Activated CD4-positive, alpha-beta memory T cell treated with anti-CD3 and anti-CD28 coated beads for 36 hours (primary cell): ENCODE measurements at places on chromosomes 7 and 10. TPM values are rescaled to one million over a fixed set of nuclear protein-coding genes. Genes with fewer than 3 reads are reported as not detected.
A peak's percentile ranks its signal among the peaks of the same experiment; 100 is the strongest.

DNA sequence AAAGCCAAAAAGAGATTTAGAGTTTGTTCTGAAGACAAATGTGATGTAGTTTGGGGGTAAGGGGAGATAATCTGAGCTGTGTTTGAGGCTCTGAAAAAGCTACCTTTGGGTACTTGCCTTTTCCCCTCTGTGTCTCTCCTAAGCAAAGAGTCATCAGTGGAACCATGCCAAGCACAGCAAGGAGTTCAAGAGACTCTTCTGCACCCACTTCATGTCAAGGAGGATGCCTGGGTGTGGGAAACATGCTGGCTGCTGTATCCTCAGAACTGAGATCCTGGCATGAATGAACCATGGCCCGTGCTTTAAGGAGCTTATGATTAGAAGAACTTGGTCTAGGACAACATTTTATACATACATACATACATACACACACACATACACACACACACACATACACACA is 142.9 kb downstream of the NOC3L start:
- no peak overlapping the region for H3K4me3 ChIP-seq
- no peak for DNase-seq
- no peaks in the 10 kb centered on the region for H3K4me1 ChIP-seq
- no peaks in the 10 kb centered on the region for H3K36me3 ChIP-seq
- H3K27me3 ChIP-seq, result peaks cover 1% of the 10 kb centered on the region

GRCh38 chr7:1916601-1916970 is 246.5 kb downstream of the ELFN1 start:
- H3K36me3 ChIP-seq, result no peaks in the 10 kb centered on the region
- H3K4me3 ChIP-seq, result no peak overlapping the region
- DNase-seq, result no peak
- H3K4me1 ChIP-seq, result peaks cover 21% of the 10 kb centered on the region
- no peak overlapping the region for H3K27ac ChIP-seq

SUN3 gene
- not detected for total RNA-seq

PLPP4 gene
- total RNA-seq, result not detected

DNA sequence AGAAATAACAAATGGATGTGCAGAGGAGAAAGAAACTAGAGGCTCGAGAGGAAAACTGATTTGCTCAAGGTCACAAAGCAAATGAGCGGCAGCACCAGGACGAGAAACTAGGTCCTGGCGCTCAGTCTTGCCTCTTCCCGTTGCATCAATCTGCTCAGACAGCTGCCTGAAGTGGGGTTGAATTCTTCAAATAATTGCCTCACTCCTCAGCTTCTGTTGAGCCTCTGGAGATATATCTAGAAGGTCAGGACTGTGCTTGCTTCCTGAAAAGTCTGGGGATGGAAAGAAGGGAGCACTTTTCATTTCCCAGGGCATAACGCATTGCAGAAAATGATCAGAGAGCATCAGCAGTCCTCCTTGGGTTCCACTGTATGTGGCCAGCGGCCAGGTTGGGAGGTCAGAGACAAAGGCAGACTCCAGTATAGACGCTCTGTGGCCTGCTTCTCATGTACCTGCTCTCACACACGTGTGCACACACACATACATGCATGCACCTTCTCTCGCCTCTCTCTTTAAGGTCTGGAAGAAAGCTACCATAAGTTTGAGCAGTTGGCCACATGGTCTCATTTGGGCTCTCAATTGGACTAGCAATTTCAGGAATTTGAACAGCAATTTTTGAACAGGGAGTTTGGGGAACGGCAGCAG is 83.7 kb upstream of the DUSP5 start:
- H3K27me3 ChIP-seq, result no peaks in the 10 kb centered on the region
- H3K36me3 ChIP-seq, result no peaks in the 10 kb centered on the region
- peaks cover 86% of the 10 kb centered on the region for H3K4me1 ChIP-seq
- H3K27ac ChIP-seq, result peak overlapping the region; percentile 91
- no peak for DNase-seq

ERVW-1 gene
- total RNA-seq, result not detected

ACTR3C gene
- total RNA-seq, result 8.0 TPM

- no peak overlapping the region for H3K4me3 ChIP-seq
- DNase-seq, result no peak
- H3K4me1 ChIP-seq, result no peaks in the 10 kb centered on the region
- peaks cover 5% of the 10 kb centered on the region for H3K36me3 ChIP-seq
Measured at GRCh38 chr7:75624134-75624832, 114.5 kb downstream of the HIP1 start.

CRHR2 gene
- not detected for total RNA-seq

EVX1 gene
- not detected for total RNA-seq

DNA sequence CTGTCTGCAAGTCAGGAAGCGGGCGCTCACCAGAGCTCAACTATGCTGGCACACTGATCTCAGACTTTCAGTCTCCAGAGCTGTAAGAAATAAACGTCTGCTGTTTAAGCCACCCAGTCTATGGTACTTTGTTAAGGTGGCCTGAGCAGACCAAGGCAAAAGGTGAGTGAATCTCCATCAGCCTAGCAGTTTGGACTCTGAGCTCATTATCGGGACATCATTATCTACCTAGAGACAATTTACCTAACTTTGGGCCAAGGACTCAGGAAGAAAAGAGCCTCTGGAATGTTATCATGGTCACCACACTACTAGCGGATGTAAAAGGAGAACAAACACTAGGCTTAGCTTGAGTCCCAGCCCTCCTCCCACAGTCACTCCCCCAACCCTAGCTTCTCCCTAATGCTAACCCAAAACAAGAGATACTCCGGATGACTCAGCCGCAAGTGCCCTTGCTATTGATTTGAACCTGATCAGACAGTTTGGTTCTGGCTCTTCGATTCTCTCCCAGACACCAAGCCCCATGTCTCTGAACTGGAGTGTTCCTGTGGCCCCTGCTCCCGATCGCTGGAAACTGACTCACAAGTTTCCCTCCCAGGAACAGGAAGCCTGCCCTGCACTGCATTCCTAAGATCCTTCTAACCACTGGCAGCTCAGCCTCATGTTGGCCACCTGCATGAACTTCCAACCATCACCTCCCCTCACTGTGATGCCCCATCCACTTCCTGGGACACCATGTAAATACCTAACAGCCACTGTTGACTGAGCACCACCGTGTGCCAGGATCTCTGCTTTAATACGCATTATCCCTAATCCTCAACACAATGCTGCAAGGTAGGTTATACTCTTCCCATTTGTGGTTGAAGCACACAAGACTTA is 34.5 kb downstream of the CREB3L2 start:
- DNase-seq, result no peak
- peaks cover 14% of the 10 kb centered on the region for H3K4me1 ChIP-seq
- no peak overlapping the region for H3K4me3 ChIP-seq
- peaks cover 4% of the 10 kb centered on the region for H3K36me3 ChIP-seq
- H3K27me3 ChIP-seq, result no peaks in the 10 kb centered on the region

DNA sequence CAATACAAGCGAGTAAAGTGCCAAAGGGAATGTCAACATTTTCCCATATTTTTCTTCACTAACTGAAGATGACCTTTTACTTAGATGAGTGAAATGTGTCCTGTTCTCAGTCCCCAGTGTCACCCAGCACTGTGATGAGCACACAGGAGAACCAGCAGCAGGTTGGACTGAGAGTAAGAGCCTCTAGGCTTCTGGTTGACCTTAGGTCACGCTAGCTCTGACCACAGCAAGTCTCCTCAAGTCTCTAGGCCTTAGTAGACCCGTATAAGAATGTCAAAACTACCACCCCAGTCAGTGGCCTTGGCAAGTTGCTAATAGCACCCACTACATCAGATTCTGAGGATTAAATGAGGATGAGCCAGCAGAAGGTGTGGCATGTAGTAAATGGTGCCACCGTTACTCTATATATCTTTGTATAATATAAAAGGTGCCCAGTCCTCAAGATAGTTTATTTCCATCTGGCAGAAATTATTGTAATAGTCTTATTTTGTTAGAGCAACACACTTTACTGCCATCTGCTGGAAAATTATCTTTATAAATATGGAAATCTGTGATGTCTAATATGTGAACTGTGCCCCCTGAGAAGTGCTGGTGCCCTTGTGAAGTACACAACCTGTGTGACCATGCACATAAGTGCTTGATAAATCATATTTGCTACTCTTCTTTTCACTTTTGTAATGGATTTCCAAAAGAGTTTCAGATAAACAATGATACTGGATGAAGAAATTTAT is 75.7 kb downstream of the SPAG6 start:
- no peak overlapping the region for H3K27ac ChIP-seq
- DNase-seq, result no peak

DNA sequence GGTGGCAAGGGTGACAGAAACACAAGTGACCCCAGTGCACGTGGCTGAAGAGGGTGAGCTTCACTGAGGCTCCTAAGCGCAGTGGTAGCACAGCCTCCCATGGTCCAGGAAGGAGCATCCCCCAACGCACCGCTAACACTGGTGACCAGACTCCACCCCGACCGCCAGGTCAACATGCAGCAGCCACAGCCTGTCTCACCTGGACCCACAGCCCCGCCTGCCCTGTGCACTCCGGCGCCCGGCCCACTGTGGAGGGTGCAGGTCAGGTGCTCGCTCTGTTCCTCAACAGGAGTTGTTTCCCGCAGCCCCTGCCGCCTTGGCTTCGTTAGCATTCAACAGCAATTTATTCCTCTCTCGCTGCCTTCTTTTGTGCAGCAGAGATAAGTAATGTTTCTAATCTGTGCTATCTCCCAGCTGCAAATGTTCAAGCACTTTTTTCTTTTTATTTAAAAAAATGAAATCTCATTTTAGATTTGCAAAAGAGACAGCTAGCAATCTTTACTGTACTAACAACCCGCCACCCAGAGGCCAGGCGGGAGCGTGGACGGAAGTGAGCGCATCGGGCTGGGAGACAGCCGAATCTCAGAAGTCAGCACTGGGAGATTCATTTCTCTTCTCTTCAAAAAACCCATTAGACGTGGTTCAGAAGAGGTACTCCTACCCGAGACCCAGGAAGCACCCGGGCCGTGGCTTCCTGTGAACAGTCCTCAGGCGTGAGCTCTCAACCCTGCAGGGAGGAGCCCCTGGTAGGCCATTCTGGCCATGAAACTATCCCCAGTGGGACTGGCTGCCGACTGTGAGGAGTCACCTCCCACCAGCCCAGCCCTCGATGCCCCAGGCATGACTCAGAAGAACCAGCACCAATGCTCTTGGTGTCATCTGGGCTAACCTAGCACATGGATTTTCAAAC is 133.4 kb downstream of the MAD1L1 start:
- H3K27ac ChIP-seq, result no peak overlapping the region
- H3K27me3 ChIP-seq, result no peaks in the 10 kb centered on the region
- no peak overlapping the region for H3K4me3 ChIP-seq

- DNase-seq, result no peak
- H3K27me3 ChIP-seq, result peaks cover 28% of the 10 kb centered on the region
- H3K4me1 ChIP-seq, result no peaks in the 10 kb centered on the region
- no peak overlapping the region for H3K27ac ChIP-seq
- no peak overlapping the region for H3K4me3 ChIP-seq
Measured at GRCh38 chr7:121081327-121081936, 92.9 kb downstream of the CPED1 start.

DNA sequence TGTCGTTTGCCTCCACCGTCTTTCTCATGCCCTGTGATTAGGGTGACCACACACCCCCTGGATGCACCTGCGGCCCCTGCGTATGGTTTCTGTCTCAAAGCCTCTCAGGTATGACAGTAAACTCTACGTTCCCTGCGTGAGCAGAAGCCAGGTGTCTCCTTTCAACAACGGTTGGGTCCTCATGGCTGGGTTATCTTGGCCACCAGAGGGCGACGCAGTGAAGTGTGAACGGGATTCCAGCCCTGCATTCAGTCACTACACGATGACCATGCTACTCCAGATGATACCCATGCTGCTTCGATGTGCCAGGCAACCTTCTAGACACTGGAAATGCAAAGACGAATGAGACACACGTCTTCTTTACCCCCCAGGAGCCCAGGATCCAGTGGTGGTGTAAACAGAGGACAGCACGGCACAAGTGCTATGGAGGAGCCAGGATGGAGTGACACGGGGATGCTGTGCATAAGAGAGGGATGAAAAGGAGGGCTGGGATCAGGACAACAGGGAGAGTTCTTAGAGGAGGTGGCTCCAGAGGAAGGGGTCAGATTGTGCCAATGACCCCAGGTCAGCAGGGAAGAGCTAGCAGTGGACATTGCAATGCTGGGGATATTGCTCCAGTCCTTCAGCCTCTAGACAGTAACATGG is 228.1 kb upstream of the PFKP start:
- H3K27ac ChIP-seq, result no peak overlapping the region
- H3K36me3 ChIP-seq, result no peaks in the 10 kb centered on the region
- peak; percentile 47 for DNase-seq
- H3K27me3 ChIP-seq, result peaks cover 22% of the 10 kb centered on the region
- no peak overlapping the region for H3K4me3 ChIP-seq

ASB10 gene
- total RNA-seq, result not detected

FOXI2 gene
- not detected for total RNA-seq

DNA sequence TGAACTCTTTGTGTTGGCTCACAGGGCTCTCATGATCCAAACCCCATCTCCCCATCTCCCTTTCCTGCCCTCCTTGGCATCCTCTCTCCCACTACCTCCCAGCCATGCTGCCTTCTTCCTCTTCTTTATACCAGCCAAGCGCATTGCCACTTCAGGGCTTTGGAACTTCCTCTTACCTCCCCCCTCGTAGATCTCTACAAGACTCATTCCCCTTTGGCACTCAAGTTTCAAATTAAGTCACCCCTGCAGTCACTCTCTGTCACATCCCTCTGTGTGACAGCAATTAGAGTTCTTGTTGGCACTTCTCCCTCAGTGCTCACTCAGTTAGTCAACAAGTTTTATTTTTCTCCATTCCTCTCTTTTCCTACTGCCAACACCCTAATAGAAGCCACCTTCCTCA is 20.8 kb upstream of the NRP1 start:
- DNase-seq, result no peak
- no peak overlapping the region for H3K4me3 ChIP-seq
- no peak overlapping the region for H3K27ac ChIP-seq

- peaks cover 30% of the 10 kb centered on the region for H3K36me3 ChIP-seq
- no peak for DNase-seq
- no peaks in the 10 kb centered on the region for H3K27me3 ChIP-seq
- no peaks in the 10 kb centered on the region for H3K4me1 ChIP-seq
- H3K27ac ChIP-seq, result no peak overlapping the region
- no peak overlapping the region for H3K4me3 ChIP-seq
Measured at GRCh38 chr7:680411-681127, 45.9 kb upstream of the DNAAF5 start.

DNA sequence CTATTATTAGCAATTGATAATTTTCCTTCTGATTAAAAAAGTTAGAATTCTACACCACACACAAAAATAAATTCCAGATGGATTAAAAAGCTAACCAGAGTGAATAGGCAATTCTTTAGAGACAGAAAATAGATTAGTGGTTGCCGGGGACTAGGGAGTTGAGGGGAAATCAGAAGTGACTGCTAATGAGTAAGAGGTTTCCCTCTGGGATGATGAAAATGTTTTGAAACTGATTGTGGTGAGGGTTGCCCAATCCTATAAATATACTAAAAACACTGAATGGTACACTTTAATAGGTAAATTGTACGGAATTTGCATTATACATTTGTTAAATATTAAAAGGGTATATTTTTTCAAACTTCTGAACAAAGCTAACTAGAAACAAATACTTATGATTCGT is 214.9 kb downstream of the GPAM start:
- H3K4me3 ChIP-seq, result no peak overlapping the region
- H3K4me1 ChIP-seq, result no peaks in the 10 kb centered on the region
- no peaks in the 10 kb centered on the region for H3K36me3 ChIP-seq
- no peak overlapping the region for H3K27ac ChIP-seq

GRCh38 chr10:15419279-15419874 is 48.3 kb upstream of the FAM171A1 start:
- peaks cover 5% of the 10 kb centered on the region for H3K27me3 ChIP-seq
- peak; percentile 24 for DNase-seq
- no peak overlapping the region for H3K4me3 ChIP-seq

ZNF425 gene
- 0.74 TPM for total RNA-seq
